ENCODE measurements at places on chromosomes 6 and 20. TPM values are rescaled to one million over a fixed set of nuclear protein-coding genes. Genes with fewer than 3 reads are reported as not detected.

Gene RFX6
- not detected for total RNA-seq

Gene NKAIN4
- 38.7 TPM for total RNA-seq

Gene CCN2
- 38.3 TPM for total RNA-seq

Gene ZNF334
- 17.6 TPM for total RNA-seq

DNA sequence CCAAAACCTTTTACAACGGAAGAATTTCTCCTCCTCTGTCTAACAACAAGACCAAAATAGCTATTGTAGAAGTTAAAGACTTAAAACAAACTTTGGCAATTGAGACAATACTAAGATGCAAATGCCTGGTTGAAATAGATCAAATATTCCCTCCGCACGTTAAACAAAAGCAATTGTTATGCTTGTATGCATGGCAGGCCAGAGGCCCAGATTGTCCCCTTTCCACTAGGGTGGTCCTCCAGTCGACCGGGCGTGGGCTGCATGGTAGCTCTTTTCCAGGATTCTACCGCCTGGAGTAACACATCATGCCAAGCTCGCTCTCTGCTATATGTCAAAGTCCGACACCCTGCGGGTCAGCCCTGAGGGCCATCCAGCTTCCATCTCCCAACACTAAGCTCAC, 234.7 kb downstream of the RNGTT start:
- no peak for DNase-seq

Gene FYN
- total RNA-seq: 273 TPM

GRCh38 chr6:116352515-116353471, 18.0 kb upstream of the DSE start:
- DNase-seq: no peak

- DNase-seq: no peak
Observed at GRCh38 chr6:130760006-130760405, 67.2 kb upstream of the SMLR1 start.

DNA sequence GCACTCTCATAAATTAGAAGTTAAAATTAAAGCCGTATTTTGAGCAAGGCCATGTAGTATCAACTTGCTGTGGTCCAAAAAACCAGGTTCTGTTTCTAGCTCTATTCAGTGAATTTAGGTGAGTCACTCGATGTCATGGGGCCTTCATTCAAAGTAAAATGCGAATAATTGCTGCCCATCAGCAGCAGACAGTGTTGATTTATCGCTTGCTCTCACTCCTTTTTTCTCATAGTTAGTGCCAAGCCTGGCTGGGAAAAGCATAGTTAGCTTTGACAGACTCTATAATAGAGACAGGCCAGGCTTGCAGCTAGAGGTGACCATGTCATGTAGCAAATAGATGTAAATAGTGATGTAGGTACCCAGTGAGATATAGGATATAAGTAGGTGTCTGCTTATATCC, 136.0 kb downstream of the EDN1 start:
- no peak for DNase-seq

- no peak for DNase-seq
Observed at GRCh38 chr20:12180107-12180661, 262.5 kb downstream of the BTBD3 start.

Gene TRIM40
- total RNA-seq: not detected

Gene GPSM3
- 4.6 TPM for total RNA-seq

GRCh38 chr6:44166591-44167184, 8.1 kb downstream of the CAPN11 start:
- no peak for DNase-seq

Gene IPCEF1
- total RNA-seq: 11.8 TPM

DNA sequence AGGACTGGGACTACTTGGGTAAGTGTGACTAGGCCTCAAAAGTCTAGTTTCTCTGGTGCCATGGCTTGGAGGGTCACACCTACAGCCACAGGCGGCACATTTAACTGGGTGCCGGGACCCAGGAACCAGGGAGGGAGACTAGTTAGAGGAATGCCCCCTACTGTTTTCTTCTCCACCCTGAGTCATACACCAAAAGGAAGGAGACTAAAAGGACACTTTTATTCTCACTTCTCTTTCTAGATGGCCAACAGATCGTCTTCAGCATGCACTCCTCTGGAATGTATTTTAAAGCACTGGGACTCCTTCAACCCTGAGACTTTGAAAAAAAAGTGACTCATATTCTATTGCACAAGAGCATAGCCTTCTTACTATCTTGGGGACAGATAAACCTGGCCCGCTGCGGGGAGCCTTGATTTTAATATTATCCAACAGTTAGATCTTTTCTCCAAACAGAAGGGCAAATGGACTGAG, 33.4 kb downstream of the PLN start:
- no peak for DNase-seq

Gene OPN5
- total RNA-seq: 0.10 TPM

DNA sequence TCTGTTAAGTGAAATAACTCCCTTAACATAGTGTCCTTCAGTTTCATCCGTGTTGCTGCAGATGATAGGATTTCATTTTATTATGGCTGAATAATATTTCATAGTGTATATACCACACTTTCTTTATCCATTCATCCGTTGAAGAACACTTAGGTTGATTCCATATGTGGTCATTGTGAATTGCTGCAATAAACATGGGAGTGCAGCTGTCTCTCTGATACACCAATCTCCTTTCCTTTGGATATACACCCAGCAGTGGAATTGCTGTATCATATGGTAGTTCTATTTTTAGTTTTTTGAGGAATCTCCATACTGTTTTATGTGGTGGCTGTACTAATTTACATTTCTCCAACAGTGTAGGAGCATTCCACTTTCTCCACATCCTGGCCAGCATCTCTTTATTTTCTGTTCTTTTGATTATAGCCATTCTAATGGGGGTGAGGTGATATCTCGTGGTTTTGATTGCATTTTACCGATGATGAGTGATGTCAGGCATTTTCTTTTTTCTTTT, 193.2 kb downstream of the SLC16A10 start:
- no peak for DNase-seq

DNA sequence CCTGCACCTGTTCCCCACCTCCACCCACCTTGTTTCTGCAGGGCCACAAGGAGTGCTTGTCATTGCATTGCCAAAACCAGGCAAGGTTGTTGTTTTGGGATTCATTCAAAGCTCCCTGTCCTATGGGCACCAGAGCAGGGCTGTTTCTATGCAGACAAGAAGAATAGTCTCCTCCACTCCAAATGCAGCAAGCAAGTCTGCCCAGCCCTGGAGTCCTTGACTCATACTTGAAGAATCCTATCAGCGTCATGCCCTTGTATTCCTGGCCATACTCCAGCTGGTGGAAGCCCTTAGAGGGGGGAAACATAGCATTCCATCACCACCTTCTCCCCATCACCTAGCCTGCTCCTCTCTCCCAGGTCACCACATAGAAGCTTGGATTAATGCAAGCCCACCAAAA, 145.3 kb upstream of the ECI2 start:
- no peak for DNase-seq

GRCh38 chr20:23024701-23025100, 10.4 kb upstream of the SSTR4 start:
- DNase-seq: no peak

DNA sequence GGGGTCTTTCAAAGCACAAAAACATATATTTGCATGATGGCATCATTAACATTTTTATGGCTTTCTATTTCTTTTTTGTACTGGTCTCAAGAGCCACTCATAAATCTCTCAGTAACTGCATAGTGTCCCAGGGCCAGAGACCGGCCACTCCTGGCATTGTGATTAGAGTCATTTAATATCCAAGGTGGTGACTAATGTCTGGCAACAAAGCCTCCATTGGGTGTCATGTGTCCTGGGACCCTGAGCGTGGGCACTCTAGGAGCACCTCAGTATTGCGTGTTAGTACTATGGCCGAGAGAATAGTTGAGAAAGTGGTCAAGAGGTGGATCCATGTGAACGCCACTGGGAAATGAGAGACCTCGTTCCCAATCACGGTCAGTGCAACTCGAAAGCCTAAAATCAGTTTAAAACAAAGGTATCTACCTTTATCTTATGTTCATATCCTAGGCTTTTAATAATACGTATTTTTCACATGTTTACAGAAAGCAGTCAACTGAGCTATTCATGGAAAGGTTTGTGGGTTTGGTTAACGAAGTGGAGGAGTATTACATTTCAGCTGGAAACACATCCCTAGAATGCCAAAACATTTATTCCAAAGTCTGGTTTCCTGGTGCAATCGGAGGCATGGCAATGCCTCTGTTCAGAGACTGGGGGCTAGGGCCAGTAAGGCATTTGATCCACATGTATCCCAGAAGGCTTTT, 2.7 kb upstream of the ESR1 start:
- DNase-seq: no peak

DNA sequence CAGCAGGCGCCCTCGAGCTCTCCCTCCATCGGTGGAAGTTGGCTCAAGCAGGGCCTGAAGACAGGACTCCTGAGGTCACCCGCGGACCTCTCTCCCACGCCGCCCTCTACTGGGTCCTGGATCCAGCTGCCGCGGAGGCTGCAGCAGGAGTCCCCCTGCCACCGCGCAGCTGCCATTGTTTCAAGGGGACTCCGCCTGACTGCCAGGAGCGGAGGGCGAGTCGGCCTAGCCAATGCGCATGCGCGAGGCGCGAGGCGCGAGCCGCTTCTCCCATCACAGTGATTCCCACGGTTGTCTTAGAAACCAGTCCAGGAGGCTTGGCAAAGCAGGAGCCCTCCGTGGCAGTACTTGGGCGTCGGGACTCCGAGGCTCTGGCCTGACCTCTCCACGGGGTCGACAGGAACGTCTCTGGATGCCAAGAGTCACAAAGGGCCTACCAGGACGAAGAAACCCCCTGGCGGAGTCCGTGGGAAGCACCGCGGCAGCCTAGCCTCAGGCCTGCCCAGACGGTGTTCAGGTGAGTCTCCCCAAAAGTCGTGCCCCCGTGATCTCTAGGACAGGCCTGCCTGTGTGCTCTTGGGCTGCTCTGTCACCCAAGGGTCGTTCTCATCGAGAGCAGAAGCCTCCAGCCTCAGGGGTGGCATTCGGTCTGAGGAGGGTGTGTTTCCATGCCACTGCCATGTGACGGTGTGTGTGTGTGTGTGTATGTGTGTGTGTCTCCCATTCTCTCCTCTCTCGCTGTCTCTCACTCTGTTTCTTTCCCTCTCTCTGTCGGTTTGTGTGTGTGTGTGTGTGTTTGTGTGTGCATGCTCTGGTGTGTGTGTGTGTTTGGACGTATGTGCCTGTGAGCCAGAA, 290.6 kb upstream of the ZNF337 start:
- peak; percentile 17 for DNase-seq

DNA sequence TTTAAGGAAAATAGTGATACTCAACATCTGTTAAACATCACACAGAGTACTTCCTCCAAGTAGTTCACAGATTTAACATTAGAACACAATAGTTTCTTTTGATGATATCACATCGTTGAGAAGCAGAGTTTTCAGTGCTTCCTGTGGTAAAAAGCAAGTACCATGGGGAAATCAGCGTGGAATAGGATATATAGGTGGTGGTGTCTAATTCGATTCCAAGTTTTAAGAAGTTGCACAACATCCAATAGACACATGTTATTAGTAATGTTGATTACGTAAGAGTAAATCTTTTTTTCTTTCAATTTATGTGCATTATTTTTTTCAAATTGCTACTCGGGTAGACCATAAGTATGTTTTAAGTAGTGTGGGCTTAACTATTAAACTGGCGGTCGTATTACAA, 360.7 kb downstream of the NKAIN2 start:
- DNase-seq: no peak

Gene TPX2
- 14.4 TPM for total RNA-seq

DNA sequence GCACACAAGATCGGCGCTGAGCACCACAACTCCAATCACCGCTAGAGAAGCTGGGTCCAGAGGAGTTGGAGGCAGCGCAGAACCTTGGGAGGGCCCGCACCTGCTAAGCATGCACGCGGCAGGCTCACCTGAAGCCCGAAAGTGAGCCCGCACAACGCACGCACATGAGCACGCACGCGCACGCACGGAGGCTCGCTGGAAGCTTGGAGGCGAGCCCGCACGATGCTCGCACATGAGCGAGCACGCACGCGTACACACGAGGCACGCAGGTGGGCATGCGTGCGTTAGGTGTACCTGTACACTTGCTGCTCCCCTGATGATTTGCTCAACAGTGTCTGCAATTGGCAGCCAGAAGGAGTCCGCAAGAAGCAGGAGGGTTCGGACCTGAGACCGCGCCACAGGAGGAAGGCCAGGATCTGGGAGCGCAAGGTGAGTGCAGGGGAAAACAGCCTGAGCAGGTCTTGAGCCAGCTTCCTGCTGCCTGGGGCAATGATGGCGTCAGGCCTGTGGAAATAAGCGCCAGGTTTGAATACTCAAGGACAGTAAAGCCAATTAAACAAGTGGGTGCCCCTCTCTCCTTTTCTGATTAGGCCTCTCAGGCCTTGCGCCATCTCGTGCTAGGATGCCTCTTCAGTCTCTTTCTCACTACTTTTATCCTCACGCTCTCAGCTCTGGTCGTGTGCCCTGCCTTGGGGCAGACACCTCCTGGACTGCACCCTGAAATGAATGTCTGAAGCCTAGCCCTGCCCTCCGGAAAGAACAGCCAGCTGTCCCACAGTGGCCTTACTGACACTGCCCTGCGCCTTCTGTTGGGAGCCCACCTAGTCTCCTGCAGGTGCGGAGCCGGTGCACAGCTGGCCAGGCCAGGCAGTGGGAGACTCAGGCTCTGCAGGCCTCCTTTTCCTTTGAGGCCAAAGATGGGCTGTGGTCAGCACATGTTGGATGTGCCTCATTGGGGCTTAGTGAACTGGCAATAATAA, 340.4 kb downstream of the CDC5L start:
- DNase-seq: no peak

Gene THBD
- total RNA-seq: 14.8 TPM

DNA sequence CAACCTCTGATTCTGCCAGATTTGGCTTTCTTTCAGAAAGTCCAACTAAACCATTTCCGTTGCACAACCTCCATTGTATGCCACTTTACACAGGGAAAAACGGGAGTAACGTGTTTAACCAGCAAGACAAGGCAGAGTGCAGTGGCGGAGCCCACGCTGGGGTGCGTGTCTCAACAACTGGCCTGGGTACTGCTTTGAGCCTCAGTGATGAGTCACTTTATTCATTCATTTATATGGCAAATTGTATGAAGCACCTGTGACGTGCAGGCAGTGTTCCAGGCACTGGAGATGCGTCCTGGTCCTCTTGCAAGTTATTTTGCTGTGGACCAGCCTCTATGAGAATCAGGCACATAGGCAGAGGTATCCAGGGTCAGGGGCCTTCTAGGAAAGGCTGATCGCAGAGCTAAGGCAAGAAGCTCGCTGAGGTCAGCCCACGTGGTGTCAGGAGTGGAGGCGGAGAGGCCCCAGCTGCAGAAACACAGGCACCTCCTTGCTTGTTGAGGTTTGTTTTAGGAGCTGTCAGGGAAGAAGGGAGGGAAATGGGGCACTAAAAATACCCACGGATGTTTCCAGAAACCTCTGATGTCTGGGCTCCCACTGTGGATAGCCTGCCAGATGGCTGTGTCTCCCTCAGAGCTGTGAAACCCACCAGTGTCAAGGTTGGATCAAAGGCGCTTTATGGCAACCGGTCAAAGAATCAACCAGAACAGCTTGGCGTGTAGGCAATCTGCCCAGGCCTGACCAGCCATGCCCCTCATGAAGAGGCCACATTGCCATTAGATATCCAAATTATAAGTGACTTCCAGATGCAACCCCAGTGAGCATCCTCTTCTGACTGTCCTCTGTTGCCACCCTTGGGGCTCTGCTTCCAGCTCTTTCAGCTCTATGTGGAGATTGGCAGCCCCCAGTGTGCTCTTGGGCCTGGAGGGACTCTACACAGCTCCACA, 157.2 kb downstream of the CD83 start:
- DNase-seq: no peak

Gene DDR1
- 146 TPM for total RNA-seq

Gene TP53TG5
- total RNA-seq: 0.39 TPM

- no peak for DNase-seq
Observed at GRCh38 chr20:1034415-1034789, 32.3 kb upstream of the RSPO4 start.

- no peak for DNase-seq
Observed at GRCh38 chr20:25459916-25460535, 52.6 kb downstream of the GINS1 start.

Gene MAVS
- total RNA-seq: 21.2 TPM

Gene CSNK2A1
- 164 TPM for total RNA-seq

GRCh38 chr6:123742626-123743025, 61.0 kb upstream of the NKAIN2 start:
- no peak for DNase-seq

Data from spinal cord (tissue), 10 donors.